ENCODE measurements at places on chromosomes 6 and 20.

- no peak for DNase-seq
These were observed 984 bp downstream of the TNFRSF21 start for GRCh38 chr6:47308552-47309290.

- no peak for DNase-seq
These were observed 696.3 kb upstream of the SLC35B3 start for GRCh38 chr6:9131616-9132015.

DNA sequence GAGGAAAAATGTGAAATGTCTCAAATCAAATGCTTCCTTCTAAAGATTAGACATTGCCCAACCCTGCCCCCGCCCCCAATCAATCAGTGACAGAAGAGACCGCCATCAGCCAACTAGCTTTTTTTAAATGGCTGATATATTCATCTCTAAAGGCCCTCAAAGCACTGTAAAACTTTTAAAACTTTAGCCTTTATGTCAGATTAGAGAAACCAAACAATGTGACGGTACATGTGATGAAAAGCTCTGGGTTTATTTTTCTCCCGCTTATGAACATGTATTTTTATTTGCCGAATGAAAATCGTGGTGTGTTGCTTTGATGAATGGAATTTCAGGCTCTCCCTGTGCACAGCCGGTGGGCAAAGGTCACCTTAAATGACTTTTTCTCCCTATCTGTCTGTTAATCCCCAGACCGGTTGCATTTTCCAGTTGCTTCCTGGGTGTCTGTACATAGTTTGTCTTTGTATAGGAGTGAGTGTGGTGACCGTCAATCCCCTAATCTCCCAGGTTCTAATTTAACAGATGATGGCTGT is 38.5 kb downstream of the TBC1D7 start:
- DNase-seq, result no peak

DNA sequence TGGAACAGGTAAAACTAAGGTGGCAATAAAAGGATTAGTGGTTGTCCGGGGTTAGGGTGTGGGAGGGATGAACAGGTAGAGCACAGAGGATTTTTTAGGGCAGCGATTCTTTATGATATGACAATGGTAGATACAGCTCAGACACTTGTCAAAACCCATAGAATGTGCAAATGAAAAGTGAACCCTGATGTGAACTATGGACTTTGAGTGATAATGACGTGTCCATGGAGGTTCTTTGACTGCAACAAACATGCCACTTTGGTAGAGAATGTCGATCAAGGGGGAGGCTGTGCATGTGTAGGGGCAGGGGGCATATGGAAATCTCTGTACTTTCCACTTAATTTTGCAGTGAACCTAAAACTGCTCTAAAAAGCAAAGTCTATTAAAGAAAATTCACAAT is 100.7 kb downstream of the LAMP5 start:
- DNase-seq, result no peak

GRCh38 chr20:62352402-62353288 is 14.5 kb downstream of the LAMA5 start:
- DNase-seq, result peak; percentile 99

GRCh38 chr6:117072134-117072533 is 193.2 kb upstream of the VGLL2 start:
- DNase-seq, result no peak

DNA sequence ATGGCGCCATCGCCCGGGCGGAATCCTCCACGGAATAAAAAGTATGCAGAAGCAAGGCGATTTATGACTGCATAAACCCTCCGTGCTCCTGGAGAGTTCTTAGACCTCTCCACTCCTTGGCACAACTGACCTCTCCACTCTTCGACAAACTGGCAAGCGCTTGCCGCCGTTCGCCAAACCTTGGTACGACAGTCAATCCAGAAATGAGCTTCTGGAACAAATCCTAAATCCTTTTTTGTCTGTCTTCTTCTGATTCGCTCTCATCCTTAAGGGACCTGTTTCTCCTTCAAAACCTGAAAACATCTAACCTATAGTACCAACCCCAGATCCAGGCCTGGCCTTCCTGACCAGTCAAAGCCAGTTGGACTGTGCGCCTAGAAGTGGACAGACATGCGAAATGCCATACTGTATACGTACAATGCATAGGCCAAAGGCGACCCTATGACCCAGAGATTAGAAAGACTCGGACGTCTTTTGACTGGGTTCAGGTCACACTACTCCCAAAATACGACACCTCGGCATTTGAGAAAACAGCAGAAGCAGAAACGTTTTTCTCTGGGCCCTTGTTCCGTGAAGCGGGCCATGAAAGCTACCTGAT is 59.4 kb downstream of the TRIM27 start:
- no peak for DNase-seq

- DNase-seq, result no peak
These were observed 118.6 kb downstream of the OGFRL1 start for GRCh38 chr6:71406865-71407860.

- DNase-seq, result no peak
These were observed 9.2 kb downstream of the NRN1 start for GRCh38 chr6:5997420-5997987.

GRCh38 chr6:75775219-75775618 is 26.2 kb downstream of the MYO6 start:
- DNase-seq, result no peak

DNA sequence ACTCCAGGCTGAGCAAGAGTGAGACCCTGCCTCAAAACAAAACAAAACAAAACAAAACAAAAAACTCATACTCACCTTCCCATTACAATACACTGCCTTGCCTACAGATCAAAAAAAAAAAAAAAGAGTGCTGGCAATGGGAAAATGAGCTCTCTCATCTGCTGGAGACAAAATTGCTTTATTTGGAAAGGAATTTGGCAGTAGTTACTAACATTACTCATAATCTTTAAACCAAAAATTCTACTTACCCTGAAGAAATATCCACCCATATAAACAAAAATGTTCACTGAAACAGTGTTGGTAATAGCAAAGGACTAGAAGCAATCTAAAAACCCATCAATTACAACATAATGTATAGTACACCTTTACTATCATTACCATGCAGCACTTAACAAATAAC is 120.4 kb downstream of the RNGTT start:
- no peak for DNase-seq

GRCh38 chr6:3382326-3383279 is 74.2 kb downstream of the SLC22A23 start:
- no peak for DNase-seq

- no peak for DNase-seq
These were observed 5.5 kb downstream of the SMPD2 start for GRCh38 chr6:109446072-109446471.

DNA sequence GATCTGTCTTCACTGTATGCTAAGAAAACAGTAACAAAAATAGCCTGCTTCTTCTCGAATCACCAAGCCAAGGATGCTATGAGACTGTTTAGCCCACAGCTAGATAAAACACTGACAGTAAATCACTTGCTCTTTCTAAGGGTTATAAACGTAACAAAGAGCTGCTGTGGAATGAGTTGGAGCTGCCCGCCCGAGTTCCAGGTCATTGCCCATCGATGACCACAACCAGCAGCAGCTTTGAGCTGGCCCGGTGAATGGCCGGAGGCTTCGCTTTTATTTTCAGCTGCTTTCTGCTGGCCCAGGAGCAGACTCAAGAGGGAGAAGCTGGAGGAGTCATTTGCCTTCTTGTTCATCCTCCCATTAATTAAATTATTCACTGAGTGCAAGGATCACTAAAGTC is 82.2 kb upstream of the CDH4 start:
- DNase-seq, result no peak

GRCh38 chr6:63391203-63391970 is 71.6 kb upstream of the LGSN start:
- DNase-seq, result no peak

DNA sequence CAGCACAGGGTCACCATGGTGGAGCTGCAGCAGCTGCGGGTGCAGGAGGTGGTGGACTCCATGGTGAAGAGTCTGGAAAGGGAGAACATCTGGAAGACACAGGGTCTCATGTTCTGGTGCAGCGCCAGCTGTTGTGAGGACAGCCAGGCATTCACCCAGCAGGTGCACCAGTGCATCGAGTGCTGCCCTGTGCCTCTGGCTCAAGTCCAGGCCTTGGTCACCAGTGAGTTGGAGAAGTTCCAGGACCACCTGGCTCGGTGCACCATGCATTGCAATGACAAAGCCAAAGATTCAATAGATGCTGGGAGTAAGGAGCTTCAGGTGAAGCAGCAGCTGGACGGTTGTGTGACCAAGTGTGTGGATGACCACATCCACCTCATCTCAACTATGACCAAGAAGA is 22.9 kb upstream of the RIPK1 start:
- DNase-seq, result no peak
